ENCODE measurements at places on chromosomes 4 and X.

DNA sequence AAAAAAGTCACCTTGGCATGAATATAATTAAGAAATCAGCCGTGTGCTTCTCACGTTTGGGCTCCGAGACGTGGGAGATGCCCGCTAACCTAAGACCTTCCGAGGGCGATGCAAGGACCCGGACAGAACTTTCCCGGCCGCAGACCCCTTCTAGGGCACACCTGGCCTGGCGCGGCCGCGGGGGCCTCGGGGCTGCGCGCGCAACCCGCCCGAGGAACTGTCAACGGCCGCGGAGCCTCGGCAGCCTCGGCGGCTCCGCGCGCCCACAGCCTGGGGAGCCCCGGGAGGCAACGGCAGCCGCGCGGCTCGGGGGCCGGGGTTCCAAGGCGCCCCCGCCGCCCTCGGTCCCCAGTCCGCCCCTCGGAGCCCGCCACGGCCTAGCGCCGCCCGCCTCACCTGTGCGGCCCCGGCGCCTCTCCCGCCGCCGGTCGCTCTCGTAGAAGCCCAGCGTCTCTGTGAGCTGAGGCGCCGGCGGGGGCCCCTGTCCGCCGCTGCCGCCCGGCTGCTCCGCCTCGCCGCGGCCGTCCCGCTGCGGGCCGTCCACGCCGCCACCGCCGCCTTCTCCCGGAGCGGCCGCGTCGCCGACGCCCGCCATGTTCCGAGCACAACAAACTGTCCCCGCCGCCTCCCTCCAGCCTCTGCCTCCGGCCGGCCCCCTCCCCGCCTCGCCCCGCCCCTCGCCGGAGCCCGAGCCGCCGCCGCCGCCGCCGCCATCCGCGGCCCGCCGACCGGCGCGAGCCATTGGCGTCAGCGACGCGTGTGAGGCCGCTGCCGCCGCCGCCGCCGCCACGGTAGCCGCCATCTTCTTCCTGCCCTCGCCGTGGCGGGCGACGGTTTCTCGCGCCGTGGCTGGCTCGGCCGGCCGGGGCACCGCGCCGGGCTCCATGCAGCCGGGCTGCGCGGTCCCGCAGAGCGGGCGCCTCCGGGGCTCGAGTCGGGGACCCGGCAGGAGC, at the start of gene TAPT1:
Gene TAPT1, minus strand, starts transcription at position 609 of the 953 bp plus-strand sequence. Its CDS starts 14 bp downstream, at position 595.
- peak; percentile 50 for DNase-seq

- DNase-seq = no peak
These were observed 158.5 kb downstream of the MID1IP1 start for GRCh38 chrX:38959736-38960135.

DNA sequence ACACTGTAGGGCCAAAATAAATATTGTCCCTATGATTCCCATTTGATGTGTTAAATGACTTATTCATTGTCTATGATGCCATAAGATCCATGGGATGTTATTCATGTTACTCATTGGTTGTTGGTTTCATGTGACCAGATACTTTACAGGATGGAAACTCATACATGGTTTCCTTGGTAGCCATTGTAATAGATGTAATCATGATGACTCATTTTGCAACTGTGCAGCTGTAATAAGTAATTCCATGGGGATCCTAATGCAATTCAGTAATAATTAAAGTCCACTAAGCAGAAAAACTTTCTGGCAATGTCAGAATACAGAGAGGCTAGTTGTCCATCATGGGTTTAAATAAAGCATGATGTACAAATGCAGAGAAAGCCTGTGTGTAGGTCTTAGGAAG, 389.7 kb upstream of the NR3C2 start:
- no peak for DNase-seq

GRCh38 chr4:112327965-112328733, 31.0 kb downstream of the ALPK1 start:
- no peak for DNase-seq

DNA sequence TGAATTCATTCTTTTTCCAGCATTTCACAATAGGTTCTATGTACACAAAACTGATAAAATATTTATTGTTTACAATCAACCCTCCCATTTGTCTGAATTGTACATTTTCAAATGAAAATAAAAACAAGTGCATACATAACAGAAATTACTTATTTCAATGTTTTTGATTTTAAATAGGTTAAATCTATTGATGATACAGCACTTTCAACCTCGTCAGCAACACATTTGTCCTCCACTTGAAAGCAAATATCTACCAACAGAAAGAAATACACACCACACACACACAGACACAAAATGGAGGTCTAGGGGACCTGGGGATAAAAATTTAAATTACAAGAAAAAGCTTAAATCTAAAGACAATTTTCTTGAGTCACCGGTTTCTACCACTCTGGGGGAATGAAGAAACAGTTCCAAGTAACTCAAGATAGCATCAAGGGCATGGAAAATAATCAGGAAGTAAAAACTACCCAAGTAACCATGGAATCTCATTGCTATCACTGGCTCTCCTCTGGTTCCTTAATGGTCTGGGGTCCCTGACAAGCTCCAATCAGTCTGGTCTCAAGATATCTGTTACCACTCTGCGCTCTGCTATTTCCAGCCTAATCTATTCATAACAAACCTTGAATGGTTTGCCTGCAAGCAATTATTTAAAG, 27.6 kb downstream of the ANKRD17 start:
- DNase-seq = no peak

GRCh38 chrX:100447655-100448397, 37.8 kb upstream of the PCDH19 start:
- DNase-seq = no peak

DNA sequence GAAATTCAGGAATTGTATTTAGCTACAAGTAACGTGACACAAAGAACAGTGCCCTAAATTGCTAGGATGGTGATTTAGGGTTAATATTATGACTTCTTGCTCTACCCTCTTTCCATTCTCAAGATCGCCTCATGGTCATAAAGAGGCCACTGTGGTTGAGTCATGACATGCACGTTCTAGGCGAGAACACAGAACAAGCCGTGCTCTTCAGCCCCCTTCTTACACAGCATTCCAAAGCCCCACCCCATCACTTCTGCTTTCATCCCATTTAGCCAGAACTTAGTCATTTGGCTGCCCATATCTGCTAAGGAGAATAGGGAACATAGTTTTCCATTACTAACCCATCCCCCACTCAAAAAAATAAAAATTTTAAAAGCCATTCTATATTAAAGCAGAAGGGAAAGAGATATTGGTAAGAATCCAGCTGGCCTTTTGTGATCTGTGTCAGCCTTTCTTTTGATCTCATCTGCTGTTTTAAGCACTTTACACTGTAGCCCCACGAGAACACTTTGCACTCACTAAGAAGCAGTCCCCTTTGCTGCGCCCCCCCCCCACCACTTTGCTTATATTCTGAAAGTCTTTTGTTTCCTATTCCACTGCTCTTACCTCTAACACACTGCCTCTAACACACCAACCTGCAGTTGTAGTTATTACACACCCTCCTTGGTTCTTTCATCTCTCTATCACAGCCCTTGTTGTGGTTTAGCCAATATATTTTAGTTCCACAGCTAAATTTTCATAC, 28.4 kb downstream of the NPNT start:
- no peak for DNase-seq

- DNase-seq = no peak
These were observed 43.3 kb upstream of the SOD3 start for GRCh38 chr4:24751926-24752539.

- DNase-seq = no peak
These were observed 135.8 kb downstream of the CDS1 start for GRCh38 chr4:84718699-84719098.

All from stimulated activated CD8-positive, alpha-beta memory T cell treated with anti-CD3 and anti-CD28 coated beads, Interleukin-15, amount 100 ng/mL, for 1 hour (primary cell).